Endothelial cell (in vitro differentiated cells): ENCODE measurements at places on chromosomes 5 and 9.

DNA sequence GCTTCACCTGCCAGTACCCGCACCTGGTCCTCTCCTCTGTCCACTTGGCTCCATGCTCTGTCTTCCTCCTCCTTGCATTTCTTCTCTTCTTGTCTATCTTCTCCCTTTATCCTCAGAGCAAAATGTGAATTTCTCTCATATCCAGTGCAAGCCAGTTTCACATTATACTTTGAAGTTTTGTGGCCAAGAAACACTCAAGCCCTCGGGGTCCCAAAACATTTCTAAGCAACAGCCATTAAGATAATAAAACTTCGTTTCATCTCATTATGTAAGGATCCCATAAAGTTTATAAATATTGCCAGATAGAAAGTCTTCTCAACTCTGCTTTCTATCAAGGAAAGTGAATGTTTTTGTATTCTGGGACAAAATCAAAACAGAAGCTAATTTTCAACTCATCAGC, 178.8 kb downstream of the SNX18 start:
- no peak for DNase-seq

DNA sequence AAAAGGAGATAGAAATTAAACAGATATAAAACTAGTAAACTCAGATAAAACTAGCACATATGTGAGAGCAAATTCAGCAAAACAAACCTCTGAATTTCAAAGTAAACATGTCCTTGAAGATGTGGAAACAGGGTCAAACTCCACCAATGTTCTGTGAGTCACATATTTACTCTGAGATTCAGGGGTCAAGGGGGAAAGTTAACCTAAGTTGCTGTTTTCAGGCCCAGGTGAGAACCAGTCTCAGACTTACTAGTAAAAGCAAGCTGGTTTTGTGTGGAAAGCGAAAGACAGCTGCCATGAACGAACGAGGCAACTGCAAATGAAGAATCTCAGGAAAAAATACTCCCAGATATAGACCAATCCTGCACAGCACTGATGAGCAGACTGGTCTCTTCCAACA, 29.0 kb downstream of the PSMB7 start:
- no peak for DNase-seq

DNA sequence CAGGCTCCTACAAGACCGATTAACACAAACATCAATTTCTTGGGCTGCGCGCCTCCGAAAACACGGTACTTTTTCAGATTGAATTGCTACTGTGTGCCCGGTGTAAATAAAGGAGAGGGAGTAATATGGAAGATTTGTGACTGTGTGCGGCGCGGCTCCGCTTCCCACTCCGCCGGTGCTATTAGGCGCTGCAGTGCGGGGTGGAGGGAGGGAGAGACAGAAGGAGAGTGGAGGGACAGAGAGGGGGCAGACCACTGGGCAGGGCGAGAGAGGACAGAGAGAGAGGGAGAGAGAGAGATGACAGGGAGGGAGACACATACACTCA, 24.7 kb upstream of the RNU6ATAC start:
- no peak for DNase-seq

DNA sequence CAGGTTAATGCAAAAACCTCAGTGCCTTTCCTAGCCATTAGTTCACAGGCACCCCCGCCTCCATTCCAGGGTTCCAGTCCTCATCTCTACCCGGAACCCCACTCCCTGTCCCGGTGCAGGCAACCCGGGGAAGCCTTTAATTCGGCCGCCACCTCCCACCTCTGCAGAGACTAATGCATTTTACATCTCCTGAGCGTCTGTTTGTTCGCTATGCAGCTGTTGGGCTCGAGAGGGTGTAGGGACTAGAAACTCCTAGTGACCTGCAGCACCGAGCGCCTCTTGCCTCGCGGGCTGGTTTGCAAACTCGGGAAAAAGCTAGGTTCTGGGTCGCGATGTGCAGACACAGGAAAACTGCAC, 3.6 kb downstream of the GDNF start:
- peak; percentile 14 for DNase-seq

DNA sequence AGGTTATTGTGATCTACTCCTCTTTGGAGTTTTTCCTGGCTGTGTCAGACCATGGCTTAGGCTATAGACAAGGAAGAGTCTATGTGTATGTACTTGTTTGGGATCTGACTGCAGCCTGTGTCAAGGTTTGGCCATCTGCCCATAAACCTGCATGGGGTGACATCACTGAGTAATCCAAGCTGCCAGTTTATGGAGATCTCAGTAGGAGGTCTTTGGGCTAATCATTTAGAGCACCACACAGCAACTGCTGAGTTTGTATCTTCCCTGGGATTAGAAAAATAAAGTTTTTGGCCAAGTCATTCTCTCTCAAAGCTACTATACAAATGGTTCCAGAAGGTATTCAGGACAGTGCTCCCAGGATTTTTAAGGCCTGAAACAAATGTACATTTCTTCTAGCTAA, 65.5 kb upstream of the HSPB3 start:
- DNase-seq, result no peak

DNA sequence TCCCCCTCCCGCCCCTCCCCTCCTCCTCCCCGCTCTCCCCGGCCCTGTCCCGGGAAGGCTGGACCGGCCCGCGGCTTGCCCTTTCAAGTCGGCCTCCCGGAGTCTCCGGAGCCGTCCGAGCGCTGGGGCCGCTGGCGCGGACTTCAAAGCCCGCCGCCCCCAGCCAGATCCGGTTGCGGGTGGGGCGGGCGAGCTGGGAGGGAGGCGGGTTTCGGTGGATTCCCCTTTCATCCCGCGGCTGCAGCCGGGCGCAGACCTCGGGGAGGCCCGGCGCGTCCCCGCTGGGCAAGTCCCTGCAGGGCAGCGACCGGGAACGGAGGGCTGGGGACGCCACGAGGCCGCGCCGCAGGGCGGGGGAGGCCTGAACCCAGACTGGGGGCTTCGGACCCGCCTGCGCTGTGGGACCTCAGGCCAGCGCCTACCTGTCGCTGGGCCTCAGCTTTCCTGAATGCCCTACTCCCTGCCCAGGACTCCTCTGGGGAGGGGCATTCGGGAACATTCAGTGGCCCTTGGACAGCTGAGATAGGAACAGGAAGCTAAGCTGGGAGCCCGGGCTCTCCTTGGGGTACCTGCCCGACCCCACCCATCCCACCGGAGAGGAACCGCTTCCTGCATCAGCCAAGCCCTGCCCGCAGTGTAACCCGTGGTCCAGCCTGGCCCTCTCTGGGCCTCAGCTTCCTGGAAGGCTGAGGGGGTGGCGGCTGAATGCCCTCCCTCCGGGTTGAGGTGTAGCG, 23.4 kb downstream of the C9orf50 start:
- DNase-seq, result peak; percentile 42

- DNase-seq, result peak; percentile 41
These were observed 297.3 kb downstream of the NR3C1 start for GRCh38 chr5:143106174-143106573.

GRCh38 chr5:111840036-111840674, 83.2 kb upstream of the NREP start:
- DNase-seq, result no peak

- no peak for DNase-seq
These were observed 46.9 kb downstream of the SPEF2 start for GRCh38 chr5:35664584-35664983.

DNA sequence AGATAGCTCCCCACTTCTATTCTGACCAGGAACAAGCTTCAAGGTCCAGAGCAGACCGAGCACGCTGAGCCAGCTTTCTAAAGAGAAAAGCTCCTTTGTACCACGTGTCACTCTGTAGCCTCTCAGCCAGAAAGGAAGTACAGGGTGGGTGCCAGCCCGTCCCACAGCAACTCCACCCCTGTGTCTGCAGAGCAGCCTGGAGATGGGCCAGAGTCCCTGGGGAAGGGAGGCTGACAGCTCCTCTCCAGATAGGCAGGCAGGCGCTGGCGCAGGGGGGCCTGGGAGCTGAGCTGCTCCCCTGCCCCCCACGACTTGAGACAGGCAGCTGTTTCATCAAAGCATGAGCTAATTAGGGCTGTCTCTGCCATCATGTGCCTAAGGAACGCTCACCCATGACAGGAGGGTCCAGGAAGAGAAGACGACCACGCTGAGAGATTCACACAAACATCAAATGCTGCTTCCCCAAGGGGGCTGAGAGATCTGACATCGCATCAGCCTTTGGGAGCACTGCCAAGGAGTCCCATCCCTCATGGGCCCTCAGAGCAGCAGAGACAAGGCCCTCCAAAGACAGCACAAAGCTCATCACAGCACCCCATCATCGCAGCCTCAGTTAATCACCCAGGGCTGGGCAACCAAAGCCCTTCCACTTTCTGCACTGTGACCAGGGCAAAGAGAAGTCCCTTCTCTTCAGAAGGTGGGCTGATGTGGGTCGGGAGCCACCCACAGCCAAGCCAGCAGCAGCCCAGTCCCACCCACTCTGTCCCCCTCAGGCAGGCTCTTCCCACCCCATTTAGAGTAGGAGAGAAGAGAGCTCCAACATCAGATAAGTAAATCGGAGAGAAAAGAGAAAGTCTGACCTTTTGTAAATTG, 78.5 kb upstream of the LRRTM2 start:
- no peak for DNase-seq

DNA sequence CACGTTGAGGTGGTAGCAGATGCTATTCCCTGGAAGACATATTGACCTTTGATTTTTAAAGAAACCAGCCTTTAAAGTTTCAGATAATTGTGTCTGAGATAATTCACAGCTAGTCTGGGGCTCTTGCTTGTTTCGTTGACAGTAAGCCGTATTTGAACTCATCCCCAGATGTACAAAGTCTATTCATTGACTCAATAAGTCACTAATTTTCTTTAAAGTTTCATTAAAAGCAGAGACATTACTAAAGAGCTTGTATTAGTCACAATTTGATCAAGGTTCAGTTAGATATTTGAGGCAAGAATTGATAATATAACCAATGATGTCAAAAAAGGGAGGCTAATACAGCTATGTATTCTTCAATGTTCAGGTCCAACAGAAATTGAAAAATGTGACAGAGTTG, 158.0 kb downstream of the PCSK1 start:
- DNase-seq, result no peak

DNA sequence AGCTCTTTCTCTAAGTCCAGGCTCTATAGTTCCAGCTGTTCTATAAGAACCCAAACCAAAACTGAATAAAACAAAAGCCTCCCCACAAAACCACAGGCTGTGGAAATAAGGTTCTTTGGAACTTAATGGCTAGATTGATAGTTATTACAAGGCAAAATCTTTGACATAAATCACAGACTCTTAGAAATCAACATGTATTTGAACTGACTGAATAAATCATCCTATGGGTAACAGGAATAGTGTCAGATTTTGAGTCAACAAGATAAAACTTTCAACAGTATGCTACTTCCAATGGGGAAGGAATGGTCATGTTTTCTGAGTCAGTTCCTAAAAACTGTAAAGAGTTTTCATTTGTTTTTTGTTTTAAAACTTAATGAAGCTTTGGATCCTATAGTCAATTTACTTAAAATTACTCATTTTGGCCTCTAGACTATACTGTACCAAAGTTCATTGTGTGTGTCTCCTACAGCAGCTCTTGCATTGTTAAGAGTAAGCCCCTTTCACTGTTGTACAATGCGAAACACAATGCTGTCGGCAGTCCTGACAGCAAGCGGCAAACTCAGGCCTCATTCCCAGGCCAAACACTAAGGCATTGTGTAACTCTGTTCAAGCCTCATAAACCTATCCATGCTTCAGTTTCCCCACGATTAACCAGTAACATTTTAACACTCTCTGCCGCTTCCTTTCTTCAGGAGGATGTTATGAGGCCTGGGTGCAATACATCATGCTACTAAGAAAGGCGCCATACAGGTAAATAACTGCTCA, 134.1 kb downstream of the ARL15 start:
- DNase-seq, result no peak

DNA sequence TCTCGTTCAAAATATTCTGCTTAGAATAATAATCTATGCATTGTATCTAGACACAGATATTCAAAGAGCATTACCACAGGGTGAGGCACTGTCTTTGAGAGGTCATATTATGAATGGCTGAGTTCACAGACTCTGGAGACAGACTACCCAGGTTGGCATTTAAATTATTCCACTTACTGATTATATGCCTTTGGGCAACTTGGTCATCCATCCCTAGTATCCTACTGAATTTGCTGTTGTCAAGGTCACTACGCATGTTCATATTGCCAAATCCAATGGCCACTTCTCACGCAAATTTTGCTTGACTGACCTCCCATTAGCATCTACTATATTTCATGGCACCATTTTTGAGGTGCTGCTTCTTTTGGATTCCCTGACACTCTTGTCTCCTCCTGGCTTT, 498.6 kb upstream of the TLE4 start:
- DNase-seq, result no peak

DNA sequence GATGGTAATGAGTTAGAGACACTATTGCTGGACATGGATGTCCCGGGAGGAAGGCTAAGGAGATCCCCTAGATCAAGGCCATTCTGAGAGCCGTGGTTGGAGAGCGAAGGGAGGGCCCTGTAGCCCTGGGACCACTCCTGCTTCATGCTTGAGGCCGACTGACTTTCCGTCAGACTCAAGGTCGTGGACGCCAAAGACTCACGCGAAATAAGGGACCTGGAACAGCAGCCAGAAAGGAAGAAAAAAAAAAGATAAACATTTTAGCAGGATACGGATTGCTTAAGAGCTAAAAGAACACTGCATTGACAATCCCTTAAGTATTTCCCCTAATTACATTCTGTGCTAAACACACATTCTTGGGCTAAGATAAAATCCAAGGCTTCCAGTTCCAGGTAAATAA, 181.2 kb downstream of the GLIS3 start:
- DNase-seq, result no peak

- DNase-seq, result peak; percentile 23
These were observed 13.1 kb upstream of the FOXI1 start for GRCh38 chr5:170092455-170093101.

DNA sequence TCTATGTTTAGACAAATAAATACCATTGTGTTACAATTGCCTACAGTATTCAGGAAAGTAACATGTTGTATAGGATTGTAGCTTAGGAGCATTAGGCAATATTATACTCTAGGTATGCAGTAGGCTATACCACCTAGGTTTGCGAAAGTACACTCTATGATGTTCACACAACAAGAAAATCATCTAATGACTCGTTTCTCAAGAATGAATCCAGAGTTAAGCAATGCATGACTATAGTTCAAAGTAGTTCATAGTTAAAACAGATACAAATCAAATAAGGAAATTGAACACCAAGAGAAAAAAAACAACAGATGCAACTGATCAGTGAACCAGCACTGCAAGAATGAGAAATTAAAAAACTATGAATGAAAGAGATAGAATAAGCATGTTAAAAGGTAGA, 27.6 kb upstream of the ABLIM3 start:
- DNase-seq, result no peak

DNA sequence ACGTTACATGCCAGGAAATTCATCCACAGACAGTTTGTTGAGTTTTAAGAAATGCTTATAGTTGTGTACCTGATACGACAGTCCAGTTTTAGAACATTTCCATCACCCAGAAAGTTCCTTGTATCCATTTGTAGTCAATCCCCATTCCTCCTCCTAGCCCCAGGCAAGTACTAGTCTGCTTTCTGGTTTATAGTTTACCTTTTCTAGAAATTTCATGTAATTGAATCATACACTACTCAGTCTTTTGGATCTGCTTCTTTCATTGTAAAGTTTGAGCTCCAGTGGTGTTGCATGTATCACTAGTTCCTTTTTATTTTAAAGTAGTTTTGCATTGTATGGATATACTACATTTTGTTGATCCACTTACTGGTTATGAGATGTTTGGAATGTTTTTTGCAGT, 291.2 kb downstream of the AOPEP start:
- no peak for DNase-seq

GRCh38 chr5:140112685-140113179, 1.2 kb upstream of the PURA start:
- DNase-seq, result peak; percentile 7

- DNase-seq, result no peak
These were observed 32.4 kb downstream of the FYB1 start for GRCh38 chr5:39186722-39187539.

- no peak for DNase-seq
These were observed 73.8 kb upstream of the RUSC2 start for GRCh38 chr9:35416098-35416427.

GRCh38 chr9:122445155-122445749, 32.5 kb downstream of the OR1J1 start:
- DNase-seq, result no peak
